ENCODE measurements at places on chromosomes 12 and 14.

- no peak for DNase-seq
Measured at GRCh38 chr12:26740348-26740747, 92.6 kb downstream of the ITPR2 start.

DNA sequence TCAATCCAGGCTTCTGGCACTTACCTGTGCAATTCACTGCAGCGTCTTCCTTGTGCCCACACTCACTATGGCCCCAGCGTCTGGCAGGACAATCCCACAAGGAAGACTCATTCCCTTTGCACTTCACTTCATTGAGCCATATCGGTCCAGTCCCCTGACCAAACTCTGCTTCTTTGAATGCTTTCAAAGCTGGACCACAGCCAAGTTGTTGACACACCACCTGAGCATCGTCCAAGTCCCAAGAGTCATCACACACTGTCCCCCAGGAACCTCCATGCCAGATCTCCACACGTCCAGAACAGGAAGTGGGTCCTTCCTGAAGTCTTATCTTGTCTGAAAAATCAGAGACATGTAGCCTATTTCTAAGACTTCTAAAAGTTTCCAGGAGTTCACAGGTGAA is 20.2 kb downstream of the CD163 start:
- DNase-seq = no peak

- DNase-seq = no peak
Measured at GRCh38 chr12:7602277-7602676, 63.4 kb downstream of the APOBEC1 start.

DNA sequence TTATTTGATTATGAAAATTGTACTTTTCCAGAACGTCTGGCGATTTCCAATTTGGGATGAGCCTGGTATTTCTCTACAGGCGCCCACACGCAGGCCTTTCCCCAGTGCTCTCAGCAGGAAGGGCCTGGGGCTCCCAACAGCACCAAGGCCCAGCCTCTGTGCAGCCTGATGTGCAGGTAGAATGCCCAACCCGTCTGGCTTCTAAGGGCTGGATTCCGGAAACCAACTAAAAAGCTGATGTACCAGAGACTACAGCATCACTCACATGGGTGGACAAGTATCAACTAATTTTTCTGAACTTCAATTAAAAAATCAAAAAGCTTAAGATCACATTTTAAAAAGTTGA is 25.8 kb downstream of the CDC42BPB start:
- no peak for DNase-seq

DNA sequence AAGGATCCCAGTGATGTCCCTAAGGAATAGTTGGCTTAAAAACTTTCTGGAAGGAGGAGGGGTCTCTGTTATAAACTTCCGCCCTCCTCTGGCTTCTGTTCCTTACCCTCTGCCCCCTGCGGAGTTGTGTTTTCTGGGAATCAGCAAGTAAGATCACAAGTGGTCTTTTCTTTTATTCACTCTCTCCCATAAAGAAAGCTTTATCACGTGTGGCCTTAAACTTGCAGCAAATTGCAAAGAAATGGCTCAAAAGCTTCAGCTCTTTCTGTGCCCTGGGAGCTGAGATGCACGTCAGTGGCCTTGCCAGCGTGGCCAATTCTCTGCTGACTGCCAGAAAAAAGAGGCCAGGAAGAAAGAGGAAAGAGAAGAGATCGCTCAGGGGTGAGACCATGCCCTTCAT is at the start of gene SLCO1C1:
SLCO1C1 (plus strand) TSS at position 101 of the 400 bp plus-strand sequence. CDS start 4,245 bp downstream, outside the sequence.
- no peak for DNase-seq

- DNase-seq = no peak
Measured at GRCh38 chr14:60311417-60311816, 62.4 kb downstream of the PPM1A start.

DNA sequence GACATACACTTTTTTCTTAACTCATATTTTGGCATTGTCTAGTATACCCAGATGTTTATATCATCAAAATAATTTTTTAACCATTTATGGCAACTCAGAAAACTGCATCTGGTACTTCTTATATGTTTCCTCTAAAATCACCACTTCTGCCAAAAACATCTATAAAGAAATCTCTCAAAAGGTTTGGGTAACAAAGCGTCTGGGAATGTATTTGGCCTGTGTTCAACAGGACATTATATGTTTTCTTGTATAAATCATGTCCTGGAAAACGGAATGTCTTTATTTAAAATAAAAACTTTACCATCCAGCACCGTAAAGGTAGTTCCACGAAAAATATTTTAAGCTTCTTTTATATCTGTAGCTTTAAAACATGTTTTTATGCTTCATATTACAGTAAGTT is 36.1 kb upstream of the FBLN5 start:
- no peak for DNase-seq

DNA sequence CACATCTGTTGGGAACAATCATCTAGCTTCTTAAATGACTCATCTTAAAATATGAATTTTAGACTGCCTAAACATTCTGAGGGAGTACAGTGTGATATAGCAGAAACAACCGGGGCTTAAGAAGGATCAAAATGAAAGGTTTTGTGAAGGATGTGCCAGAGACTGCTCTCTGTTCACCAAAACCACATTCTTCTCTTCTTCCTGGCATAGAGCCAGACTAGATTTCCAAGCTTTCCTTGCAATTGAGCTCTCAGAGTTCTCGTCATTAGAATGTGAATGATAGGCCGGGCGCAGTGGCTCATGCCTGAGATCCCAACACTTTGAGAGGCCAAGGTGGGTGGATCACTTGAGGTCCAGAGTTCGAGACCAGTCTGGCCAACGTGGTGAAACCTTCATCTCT is 94.5 kb downstream of the LRRIQ1 start:
- DNase-seq = no peak

- no peak for DNase-seq
Measured at GRCh38 chr12:113996026-113996425, 29.9 kb upstream of the RBM19 start.

GRCh38 chr14:41130274-41130673 is 476.4 kb upstream of the LRFN5 start:
- no peak for DNase-seq

GRCh38 chr14:25381498-25381897 is 331.6 kb upstream of the STXBP6 start:
- DNase-seq = peak; percentile 21

GRCh38 chr12:49733219-49734017 is 7.9 kb upstream of the TMBIM6 start:
- no peak for DNase-seq

DNA sequence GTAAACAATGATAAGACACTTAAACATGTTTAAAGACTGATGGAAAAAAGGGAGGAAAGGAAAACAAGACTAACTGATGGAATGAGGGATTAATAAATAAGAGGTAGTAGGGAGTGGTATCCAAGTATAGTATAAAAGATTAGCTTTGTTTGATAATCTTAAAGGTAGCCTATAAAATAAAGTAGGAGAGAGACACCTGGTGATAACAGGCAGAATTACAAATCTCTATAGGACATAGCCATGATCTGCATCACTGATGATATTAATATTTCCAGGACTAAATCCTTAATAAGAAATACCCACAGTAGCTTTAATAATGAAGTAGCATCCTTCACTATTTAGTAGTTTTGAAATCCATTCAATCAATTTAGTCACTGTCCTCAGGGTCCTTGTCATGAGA is 30.4 kb downstream of the DLGAP5 start:
- peak; percentile 61 for DNase-seq

GRCh38 chr12:109573029-109573913 is at the start of the genes MMAB and MVK:
MMAB (minus strand) TSS chr12:109573504; CDS start chr12:109573480, 24 bp downstream.
MVK (plus strand) TSS chr12:109573794; CDS start chr12:109574823, 1,029 bp downstream.
- peak; percentile 99 for DNase-seq

GRCh38 chr14:50828721-50829488 is 2.1 kb downstream of the NIN start:
- DNase-seq = no peak

GRCh38 chr12:123474485-123475245 is 16.7 kb downstream of the SNRNP35 start:
- DNase-seq = no peak

DNA sequence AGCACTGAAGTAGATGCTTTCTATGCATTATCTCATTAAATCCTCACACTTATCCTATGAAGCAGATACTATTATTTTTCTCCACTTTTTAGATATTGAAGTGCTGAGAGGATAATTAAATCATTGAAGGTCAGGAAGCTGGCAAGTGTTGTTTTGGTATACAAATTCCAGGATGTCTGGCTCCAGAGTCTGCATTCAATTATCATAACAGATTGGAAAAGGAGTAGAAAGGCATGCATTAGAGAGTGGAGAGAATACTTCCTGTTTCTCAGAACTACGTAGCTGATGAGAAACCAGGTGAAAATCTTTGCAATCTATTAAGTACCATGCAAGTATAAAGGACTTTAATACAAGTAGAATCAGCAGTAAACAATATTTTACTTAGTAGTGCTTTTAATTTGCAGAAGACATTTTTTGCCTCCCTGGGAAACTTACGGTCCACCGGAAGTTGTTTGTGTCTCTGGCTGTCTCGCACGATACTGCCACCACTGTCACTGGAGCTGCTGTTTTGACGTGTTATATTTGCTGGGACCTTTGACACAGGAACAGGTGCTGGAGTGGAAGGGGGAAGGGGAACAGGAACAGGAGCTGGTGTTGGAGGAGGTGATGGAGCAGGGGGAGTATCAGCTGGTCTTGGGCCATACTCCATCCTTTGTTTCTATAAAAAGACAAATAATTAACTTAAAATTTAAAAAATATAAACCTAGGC is 158.0 kb downstream of the EPS8 start:
- no peak for DNase-seq

GRCh38 chr14:99853206-99853605 is 60.0 kb downstream of the EML1 start:
- DNase-seq = no peak

GRCh38 chr14:52315355-52315718 is 1.2 kb downstream of the PTGER2 start:
- no peak for DNase-seq

GRCh38 chr12:95810411-95810810 is 19.8 kb upstream of the NTN4 start:
- DNase-seq = no peak

- DNase-seq = no peak
Measured at GRCh38 chr12:88562846-88563582, 17.3 kb downstream of the KITLG start.

DNA sequence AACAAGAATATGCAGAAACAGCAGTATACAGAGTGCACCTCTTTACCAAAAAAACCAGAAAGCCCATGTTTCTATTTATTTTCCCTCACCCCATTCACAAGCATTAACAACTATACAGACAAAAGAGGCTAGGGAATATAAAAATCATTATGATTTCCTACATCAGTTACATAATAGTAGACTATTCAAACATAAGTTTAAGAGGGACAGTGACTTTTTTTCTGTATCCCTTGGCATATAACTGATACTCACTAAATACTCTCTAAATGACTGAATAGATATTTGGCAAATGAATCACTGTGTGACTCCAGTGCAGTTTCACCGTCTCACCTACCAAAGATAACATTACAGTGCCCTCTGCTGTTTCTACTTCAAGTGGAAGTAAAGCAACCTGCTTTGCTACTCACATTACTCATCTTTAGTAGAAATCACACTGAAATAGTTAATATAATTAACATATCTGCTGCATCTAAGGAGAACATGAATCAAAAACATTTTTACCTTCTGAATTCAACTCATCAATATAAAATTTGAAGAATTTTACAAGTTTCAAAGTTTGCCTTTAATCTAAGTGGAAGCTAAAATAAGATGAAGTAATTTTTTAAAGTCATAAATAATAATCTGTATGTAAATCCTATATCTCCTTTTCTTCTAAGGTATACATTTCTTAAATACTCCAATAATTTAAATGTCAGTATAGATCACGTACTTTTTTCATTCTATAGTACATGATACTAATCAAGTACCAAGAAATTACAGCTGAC is 103.8 kb downstream of the OSBPL8 start:
- peak; percentile 88 for DNase-seq

DNA sequence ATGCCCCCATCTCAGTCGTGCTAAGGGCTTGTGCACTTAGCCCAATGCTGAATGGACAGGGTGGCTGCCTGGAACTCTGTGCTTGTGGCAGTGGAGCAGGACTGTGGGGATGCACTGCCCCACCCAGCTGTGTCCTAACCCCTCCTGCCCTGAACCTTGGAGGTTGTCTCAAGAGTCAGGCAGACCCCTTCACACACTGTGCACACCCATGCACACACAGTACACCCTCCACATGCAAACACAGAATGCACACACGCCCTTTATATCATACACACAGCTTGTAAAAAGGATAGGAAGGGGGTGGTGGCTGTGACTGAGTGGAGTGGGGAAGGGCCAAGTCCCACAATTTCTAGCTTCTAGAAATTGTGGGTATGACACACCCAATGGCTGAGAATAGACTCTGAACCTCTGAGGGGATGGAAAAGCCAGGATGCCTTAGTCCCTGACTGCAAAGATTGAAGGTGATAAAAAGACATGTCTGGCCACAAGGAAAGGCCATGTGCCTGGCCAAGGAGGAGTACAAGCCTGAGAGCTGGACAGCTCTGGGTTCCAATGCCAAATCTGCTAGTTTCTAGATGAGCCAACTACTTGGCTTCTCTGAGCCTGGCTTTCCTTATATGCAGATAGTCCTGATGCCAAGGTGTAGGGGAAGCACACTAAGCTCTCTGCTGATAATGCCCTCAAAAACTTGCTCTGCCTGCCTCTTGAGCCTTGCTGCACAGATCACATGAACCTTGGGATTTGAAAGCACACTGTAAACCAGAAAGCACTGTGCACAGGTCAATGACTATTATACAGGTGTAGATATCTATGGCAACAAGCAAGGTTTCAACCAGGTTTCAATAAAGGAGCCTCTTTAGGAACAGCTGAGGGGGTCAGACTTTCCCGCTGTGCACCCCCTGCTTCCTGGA is 8.4 kb downstream of the KRT8 start:
- no peak for DNase-seq

DNA sequence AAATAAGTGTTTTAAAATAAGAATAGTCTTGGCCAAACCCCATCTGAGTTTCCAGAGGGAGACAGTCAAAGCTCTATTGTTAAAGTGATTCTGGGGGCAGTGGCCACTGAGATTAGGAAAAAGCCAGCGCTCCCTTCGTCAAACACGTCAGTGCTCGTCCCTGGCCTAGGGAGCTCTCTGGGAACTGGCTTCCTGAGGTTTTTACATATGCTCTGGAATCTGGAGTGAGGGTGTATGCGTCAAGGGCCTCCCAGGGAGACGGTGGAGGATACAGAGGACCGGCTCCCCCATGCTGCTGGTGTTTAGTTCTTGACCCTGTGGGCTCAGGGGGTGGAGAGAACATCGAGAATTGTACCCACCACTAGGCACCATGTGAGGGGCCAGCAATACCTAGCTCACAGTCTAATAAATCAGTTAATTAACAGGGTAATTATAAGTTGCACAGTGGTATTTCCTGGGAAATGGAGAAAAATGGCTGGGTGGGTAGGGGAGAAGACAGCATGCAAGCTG is 87.0 kb downstream of the SLC25A47 start:
- peak; percentile 96 for DNase-seq

GRCh38 chr12:89140141-89140540 is 212.2 kb downstream of the DUSP6 start:
- DNase-seq = no peak
